T-cell (primary cell): ENCODE measurements at places on chromosomes 1 and 21.

DNA sequence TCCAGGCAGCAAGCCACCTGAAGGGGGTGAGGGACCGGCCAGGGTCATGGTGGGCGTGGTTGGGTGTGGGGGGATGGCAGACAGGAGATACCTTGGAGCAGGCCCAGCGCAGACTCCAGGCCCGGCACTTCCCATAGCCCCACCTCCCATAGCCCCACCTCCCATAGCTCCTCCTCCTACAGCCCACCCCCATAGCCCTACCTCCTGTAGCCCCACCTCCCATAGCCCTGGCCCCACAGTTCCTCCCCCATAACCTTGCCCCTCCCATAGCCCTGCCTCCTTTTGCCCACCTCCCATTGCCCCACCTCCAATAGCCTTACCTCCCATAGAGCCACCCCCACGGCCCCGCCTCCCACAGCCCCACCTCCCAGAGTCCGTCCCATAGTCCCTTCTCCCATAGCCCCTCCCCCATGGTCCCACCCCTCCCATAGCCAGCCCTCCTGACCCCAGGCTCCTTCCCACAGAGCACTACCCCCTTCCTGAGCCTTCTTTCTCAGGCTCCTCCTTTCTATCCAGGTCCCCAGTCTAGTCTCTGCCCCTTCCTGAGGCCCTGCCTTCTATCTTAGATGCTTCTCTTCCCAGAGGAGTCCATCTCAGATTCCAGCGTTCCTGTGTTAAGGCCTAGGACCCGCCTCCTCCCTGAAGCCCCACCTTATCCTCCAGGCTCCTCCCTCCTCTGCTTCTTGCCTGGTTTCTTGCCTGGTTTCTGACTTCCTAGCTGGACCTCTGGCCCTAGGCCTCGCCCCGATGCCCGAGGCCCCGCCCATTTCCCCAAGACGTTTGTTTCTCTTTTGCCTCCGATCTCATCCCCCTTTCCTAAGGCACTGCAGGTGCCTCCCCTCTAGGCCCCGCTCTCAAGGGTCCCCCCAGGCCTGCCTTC lies 46.8 kb downstream of the PTPRU start:
- H3K36me3 ChIP-seq = no peaks in the 10 kb centered on the region
- no peaks in the 10 kb centered on the region for H3K27me3 ChIP-seq
- peaks cover 7% of the 10 kb centered on the region for H3K4me1 ChIP-seq
- no peak for DNase-seq

DNA sequence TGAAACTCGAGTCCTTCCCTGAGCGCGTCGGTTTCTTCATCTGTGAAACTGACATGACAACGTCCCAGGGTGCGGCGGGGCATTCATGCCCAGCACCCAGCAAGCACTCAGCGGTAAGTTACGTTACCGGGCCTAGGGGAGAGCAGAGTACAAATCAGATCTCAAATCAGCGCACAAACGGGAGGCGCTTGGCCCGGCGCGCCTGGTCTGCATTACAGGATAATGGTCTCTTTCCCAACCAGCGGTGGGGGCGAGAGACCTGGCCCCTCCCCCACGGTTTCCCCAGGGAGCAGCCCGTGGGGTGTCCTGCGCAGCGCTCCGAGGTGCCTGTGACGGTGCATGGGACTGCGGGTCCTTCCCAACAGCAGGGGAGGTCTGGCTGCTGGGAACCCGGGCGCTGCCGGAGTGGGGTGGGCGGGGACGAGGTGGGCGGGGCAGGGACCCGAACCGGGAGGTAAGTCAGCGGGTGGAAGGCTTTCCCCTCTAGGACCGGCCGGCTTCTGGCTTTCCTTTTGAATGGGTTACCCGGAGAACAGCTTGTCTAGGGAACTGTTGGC lies 1.0 kb downstream of the TMEM51 start:
- peaks cover 3% of the 10 kb centered on the region for H3K4me1 ChIP-seq
- H3K36me3 ChIP-seq = no peaks in the 10 kb centered on the region
- no peak overlapping the region for H3K27ac ChIP-seq
- H3K4me3 ChIP-seq = no peak overlapping the region

DNA sequence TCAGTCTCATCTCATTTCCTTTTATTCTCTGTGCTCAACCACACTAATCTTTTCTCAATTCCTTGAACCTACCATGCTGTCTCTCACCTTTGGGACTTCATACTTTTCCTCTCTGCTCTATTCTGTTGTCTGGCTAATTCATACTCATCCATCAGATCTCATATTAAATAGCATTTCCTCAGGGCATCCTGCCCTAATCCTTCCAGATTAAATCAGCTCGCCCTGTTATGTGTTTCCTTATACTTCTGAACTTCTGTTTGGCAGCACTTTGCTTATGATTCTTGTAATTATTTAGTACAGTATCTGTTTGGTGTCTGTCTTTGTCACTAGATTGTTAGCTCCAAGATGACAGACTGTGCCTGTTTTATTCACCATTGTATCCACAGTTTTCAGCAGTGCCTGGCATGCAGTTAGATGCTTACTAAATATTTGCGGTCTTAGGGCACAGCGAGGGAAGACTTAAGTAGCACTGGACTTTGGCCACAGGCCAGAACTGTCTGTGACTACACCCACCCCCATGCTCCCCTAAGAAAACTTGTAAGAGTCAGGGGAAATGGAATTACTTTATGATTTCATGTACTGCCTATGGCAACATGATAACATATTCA lies 9.9 kb upstream of the CAP1 start:
- no peaks in the 10 kb centered on the region for H3K27me3 ChIP-seq
- H3K4me3 ChIP-seq = no peak overlapping the region

DNA sequence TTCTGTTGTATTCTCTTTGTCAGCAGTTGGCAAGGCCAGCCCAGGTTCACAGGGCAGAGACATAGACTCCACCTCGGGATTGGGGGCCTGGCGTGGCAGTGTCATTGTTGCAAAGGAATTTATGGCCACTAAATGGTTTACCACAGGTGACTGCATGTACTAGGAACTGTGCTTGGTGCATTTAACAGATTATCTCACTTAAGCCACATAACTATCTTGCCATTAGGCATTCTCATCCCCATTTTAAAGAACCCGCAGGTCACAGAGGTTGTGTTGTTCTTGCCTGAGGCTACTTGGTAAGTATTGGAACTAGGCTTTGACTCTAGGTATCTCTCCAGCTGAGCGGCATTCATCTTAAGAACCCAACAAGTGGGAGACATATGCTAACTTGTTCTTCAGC lies 9.7 kb downstream of the TLCD4 start:
- no peak for DNase-seq
- H3K36me3 ChIP-seq = no peaks in the 10 kb centered on the region
- no peak overlapping the region for H3K27ac ChIP-seq
- no peak overlapping the region for H3K4me3 ChIP-seq

DNA sequence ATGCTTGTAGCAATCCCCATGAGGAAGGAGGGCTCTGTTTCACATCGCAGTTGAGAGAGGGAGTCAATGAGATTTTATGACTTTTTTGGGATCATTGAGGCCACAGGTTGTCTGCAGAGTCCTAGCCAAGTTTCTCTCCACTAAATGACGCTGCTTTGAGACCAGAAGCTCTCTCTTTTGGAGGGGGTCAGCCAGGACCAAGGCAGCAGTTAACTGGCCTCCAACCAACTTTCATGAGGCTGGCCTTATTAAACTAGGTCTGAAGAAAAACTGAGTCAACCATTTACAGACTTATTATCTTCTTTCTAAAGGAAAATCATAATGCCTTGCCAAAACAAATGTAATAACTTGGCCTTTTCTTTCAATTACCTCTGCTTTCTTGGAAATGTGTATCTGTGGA lies 8.6 kb downstream of the WLS start:
- H3K27me3 ChIP-seq = peaks cover 4% of the 10 kb centered on the region
- DNase-seq = no peak
- H3K27ac ChIP-seq = no peak overlapping the region
- H3K4me3 ChIP-seq = no peak overlapping the region

- H3K27ac ChIP-seq = no peak within 1 kb of the TSS
- H3K4me1 ChIP-seq = no peaks in the 10 kb centered on the region
- no peaks in the 10 kb centered on the region for H3K36me3 ChIP-seq
- H3K27me3 ChIP-seq = peaks cover 35% of the 10 kb centered on the region
- H3K4me3 ChIP-seq = peak within 1 kb of the TSS; percentile 29
- no peak for DNase-seq
These were observed at the start of gene CD34 for GRCh38 chr1:207910591-207911354. TSS of gene CD34 (minus strand) at chr1:207911125. CDS start at chr1:207911080, 45 bp downstream.

GRCh38 chr1:215606036-215606435 lies 38.9 kb downstream of the KCTD3 start:
- no peaks in the 10 kb centered on the region for H3K36me3 ChIP-seq
- DNase-seq = no peak
- no peak overlapping the region for H3K27ac ChIP-seq
- no peak overlapping the region for H3K4me3 ChIP-seq

DNA sequence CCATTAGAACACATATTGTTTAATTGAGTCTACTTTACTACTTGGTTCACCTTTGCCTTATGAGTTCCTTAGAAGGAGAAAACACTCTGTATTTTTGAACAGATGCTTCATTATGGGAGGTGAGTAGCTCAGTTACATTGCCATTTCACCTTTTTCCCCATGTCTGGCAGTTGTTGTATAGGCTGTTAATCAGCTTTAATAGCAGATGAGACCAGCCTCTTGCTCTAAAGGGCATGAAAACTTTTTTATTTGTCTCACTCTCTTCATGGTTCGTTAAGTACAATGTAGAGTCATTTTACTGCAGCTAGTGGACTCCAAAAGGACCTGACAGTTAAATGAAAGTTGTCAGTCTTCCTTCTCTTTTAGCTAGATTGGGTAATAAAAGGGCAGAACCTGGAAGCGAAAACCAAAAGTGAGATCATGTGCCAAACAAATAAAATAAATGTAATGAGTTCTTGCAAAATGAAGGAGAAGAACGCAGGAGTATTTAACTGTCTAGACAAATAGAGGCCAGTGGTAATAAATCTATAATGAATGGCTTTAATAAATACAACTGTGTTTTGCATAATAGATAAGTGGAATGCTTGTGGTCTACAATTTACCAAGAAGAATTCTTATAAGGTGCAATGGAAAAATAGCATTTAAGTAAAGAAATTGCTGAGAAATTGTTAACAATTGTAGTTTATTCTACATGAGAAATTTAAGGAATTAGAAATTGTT lies 180.0 kb upstream of the NEGR1 start:
- H3K4me1 ChIP-seq = no peaks in the 10 kb centered on the region
- H3K4me3 ChIP-seq = no peak overlapping the region
- H3K36me3 ChIP-seq = no peaks in the 10 kb centered on the region
- no peaks in the 10 kb centered on the region for H3K27me3 ChIP-seq
- H3K27ac ChIP-seq = no peak overlapping the region

DNA sequence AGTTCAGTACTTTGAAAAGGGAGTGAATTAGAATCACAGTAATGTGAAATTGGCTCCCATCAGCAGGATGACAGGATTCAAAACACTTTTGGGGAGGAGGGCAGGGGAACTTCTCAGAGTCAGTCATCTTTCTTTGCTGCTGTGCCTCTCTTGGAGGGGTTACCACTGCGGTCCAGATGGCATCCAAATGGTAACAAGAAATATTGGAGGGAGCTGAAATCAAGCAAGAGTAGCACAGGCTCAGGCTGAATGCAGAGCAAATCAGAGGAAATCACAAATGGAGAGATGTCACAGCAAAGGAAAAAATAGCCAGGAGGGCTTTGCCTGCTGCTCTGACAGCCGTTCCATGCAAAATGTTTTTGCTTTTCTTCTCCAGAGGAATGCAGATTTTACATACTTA lies 75.0 kb upstream of the C8B start:
- no peaks in the 10 kb centered on the region for H3K27me3 ChIP-seq
- H3K27ac ChIP-seq = no peak overlapping the region
- H3K36me3 ChIP-seq = no peaks in the 10 kb centered on the region
- no peaks in the 10 kb centered on the region for H3K4me1 ChIP-seq
- no peak overlapping the region for H3K4me3 ChIP-seq

GRCh38 chr1:6365047-6365446 lies 28.5 kb downstream of the ACOT7 start:
- no peaks in the 10 kb centered on the region for H3K36me3 ChIP-seq
- H3K27me3 ChIP-seq = no peaks in the 10 kb centered on the region
- DNase-seq = peak; percentile 62
